ENCODE measurements at places on chromosomes 3 and 15. TPM values are rescaled to one million over a fixed set of nuclear protein-coding genes. Genes with fewer than 3 reads are reported as not detected.

GRCh38 chr15:66996094-66996493 is 69.3 kb upstream of the SMAD3 start:
- no peak for DNase-seq

DNA sequence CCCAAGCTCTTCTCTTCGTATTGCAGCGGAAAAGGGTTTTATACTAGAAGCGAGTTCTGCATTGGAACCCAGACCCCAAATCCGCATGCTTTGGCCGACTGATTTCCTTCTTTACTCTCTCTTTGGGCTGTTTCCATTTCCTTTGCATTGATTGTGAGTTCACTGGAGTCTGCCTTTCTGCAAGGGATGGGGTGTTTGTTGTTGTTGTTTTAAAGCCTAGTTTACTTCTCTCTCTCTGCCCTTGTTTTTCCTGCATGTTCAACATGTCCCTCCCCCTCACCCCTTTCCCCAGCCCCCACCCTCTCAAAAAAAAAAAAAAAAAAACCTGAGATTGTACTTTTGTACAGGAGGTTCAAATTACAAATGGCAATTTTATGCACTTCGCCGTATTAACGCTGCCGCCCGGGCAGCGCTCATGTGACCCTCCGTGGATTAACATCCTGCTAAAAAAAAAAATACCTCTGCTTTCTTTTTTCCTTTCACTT is 2.2 kb downstream of the NR2F2 start:
- no peak for DNase-seq

- no peak for DNase-seq
Observed at GRCh38 chr15:89591834-89592233, 16.6 kb downstream of the TICRR start.

GRCh38 chr15:89192766-89193165 is 28.6 kb downstream of the RLBP1 start:
- DNase-seq: no peak

DNA sequence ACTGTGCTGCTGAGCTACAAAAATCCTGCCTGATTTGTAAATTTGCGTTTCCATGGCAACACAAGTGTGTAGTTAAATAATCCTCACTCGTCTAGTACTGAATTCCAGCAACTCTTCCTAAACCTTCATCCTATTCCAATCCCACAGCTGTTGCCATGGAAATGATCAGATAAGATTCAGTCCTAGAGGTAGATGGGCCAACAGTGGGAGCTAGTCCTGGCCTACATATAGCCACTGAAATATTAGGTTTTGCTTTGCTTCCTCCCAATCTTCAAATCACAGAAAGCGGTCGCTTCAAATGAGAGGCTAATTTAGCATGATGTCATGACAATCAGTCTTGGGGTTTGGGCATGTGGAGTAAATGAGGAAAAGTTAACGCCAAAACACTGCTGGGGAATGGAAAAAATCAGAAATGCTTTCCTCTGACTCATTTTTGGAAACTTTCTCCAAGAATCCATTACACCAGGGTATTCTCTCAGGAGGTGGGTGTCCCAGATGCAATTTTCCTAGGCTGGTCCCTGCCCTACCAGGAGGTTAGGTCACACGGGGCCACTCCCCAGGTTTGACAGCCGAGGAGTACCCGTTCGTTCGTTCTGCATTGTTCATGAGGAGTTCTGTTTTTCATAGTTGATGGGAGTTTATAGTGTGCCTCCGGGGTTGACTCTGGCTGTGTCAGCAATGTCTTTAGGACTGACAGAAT is 159.2 kb upstream of the SLCO3A1 start:
- no peak for DNase-seq

DNA sequence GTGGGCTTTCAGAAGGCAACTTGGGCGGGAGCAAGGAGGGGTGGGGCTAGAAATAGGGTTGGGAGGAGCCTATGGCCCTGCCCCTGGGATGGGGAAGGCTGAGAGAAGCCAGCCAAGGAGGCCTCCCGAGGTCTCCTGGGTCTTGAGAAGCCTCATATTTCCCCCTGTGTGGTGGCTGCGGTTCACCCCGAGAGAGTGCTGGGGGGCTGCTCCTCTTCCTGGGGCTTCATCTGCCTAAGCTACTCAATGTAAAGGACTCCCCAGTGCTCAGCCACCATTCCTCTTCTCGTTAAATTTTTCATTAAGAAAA is 174.3 kb downstream of the SMAD6 start:
- no peak for DNase-seq

GRCh38 chr3:149472030-149472797 is 2.3 kb upstream of the TM4SF4 start:
- DNase-seq: no peak

DNA sequence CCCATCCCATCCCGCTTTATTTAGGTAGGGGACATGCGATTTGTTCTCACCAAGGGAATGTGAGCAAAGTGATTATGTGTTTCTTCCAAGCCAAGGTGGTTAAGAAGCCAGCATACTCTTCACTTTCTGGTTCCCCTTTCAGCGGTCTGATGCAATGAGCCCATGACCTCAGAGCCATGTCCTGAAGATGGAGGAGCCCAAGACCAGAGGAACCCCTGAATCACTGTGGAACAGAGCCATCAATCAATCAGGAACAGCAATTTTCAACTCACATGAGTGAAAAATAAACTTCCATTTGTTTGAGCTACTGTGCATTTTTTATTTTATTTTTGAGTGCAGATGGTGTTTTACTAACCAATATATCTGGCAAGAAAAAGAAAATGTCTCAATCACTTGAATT is 10.8 kb downstream of the THRB start:
- DNase-seq: no peak

- no peak for DNase-seq
Observed at GRCh38 chr3:3778641-3779270, 20.5 kb upstream of the LRRN1 start.

DNA sequence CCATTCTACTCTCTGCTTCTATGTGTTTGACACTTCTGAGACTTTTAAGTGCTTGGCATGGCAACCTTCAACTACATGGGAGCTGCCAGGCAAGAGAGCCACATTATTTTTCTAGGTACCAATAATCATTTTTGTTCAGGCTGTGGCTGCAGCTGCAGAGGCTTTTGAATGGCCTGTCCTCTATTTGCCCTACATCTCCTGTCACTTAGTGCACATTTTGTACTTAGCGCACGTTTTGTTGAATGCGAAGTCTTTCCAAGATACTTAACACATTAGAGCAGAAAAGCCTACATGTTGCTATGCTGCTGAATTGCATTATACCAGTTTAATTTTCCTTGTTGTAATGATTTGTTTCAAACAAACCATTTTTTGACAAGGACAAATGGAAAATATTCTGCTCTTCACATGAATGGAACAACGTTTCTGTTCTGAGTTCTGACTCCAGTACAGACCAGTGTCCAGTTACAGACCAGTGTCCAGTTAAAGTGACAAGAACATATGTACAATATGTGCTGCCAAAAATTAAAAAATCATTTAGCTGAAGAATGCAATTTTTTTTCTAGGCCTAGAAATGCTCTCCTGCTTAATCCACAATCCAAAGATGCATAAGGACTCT is 113.9 kb downstream of the ABI3BP start:
- no peak for DNase-seq

DNA sequence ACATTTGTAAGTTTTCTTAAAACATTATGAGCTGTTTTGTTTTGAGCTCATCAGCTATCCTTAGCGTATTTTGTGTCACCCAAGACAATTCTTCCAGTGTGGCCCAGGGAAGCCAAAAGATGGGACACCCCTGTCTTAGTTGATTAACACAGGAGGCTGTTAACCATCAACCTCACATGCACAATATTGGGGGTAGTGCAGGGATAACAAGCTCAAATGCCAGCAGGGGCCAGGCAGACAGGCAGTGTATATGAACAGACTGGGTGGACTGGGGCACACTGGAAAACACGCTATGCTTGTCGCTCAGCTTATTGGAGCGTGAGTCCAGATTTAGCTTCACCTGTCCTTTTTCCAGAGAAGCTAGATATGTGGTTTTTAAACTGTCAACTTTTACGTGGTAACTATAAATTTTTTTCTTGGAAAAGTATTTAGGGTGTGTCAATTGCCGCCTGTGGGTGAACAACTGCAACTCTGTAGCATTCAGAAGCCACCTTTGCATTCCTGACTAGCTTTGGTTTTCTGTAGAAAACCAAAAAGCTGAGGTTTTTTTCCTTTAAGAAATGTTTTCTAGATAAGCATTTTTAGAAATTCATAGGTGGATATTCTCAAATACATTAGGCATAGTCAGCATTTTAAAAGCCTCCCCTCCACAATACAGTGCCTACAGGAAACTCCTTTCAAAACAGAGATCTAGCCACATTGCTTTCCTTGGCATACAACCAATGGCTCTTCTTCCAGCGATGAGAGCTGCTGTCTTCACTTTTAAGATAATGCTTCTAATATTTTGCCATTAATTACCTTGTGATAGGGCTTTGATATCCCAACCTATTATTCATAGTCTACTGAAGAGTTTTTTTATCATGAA is 14.6 kb downstream of the PSMD6 start:
- DNase-seq: no peak

GRCh38 chr3:110027446-110028080 is 690.2 kb upstream of the DPPA4 start:
- no peak for DNase-seq

DNA sequence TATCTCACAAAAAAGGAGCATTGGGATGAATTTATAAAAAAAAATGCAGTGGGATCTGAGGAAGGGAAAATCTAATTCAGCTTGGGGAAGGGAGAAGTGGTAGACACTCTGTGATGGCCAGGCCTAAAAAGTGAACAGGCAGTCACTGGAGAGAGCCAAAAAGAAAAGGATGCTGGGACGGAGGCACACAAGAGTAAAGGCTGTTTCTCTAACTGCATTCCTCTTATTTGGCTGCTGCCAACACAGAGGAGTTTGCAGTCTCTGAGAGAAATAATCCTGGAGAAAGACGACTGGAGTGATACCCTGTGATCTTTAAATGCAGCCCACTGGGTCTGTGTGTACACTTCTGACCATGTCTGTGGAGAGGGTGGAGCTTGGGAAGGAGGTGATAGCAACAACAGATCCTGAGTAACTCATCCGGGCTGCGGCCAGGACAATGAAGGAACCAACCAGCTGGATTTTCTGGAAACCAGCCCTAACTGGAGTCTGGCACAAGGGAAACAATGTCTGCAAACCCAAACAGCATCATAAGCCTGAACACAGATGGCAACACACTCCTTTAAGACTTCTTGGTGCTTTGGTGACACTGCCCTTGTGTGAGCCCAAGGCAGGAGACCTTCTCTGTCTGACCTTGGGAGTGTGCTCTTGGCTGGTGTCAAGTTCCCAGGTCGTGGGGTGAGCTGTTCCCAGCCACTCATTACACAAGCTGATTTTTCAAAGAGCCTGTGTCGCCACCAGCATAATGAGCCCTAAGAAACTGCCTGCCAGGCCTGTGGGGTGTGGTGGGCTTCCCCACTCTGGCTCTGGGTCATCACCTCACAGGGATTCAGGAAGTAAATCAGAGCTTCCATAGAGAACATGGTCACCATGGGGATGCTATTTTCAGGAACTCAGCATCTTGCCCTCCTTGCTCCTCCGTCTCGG is 8.0 kb downstream of the FYCO1 start:
- DNase-seq: peak; percentile 46

DNA sequence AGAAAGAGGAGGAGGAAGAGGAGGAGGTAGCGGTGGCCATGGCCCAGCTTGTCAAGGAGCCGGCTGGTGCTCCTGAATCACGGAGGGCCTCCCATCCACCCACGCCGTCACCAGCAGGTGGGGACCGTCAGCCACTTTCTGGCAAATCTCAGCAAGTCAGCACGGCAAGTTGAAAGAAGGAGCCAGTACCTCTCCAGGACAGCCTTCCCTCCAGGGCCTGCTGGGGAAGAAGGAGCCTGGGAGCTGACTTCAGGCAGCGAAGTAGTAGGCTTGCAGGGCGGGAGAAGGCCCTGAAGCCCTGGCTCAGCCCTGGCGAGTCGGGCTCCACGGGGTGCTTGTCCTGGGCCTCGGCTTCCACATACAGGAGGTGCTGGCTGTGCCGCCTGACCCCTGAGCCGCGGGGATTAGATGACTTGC is 99.2 kb upstream of the TRPM1 start:
- peak; percentile 77 for DNase-seq

DNA sequence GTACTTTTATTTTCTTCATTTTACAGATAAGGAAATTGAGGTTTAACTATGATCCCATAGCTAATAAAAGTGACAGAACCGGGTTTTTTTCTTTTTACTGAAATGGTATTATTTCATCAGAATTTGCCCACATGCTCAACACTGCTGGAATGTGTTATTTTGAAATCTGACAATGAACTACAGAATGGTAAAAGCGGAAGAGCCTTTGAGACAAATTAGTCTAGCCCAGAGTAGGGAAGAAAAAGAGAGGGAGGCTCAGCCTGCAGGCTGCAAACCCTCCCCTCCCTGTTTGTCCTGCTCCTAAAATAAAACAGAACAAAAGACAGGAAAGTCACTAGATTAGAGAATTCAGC is 100.3 kb upstream of the LIPC start:
- no peak for DNase-seq

DNA sequence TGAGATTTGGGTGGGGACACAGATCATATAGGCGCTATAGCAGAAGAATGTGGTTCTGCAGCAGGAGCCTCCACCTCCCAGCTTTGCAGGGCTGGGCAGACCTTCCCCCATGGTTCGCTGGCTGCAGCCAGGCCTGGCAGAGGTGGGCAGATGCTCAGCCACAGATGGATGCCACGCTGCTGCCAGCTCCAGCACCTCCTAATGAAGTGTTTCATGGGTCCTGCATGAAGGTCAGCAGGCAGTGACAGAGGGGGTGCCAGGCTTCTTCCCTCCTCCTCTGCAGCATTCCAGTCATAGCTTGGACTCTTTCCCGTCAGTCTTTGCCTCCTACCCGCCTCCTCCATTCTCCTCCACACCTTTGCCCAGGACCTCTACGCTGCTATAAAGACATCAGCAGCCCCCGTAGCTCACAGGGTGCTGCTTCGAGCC is 85.9 kb downstream of the SLCO3A1 start:
- peak; percentile 64 for DNase-seq

DNA sequence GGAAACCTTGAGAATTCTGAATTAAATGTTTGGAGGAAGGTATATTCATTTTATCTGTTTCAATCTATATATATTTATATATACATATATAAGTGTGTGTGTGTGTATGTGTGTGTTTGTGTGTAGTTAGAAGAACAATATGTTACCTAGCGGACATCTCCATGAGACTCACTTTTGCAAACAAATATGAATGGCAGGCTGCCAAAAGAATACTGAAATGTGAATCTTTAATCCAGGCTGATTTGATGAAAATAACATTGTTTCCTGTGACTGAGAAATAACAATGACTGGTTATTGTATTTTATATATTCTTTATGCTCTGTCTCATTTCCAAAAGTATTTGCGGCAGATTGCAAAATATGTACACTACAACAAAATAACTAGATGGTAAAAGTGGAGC is 255.5 kb upstream of the TGFBR2 start:
- DNase-seq: no peak

- no peak for DNase-seq
Observed at GRCh38 chr3:80543154-80543553, 775.4 kb upstream of the ROBO1 start.

Gene CLEC3B
- 131 TPM for total RNA-seq

Gene ADPRH
- 10.9 TPM for total RNA-seq

Gene ARGFX
- total RNA-seq: not detected

Gene UROC1
- total RNA-seq: not detected

Gene CYP19A1
- 0.83 TPM for total RNA-seq

Gene SERINC4
- total RNA-seq: 0.32 TPM

Gene AQP9
- 1.3 TPM for total RNA-seq

Gene P2RY12
- total RNA-seq: 3.4 TPM

Gene TRH
- not detected for total RNA-seq

Data from heart left ventricle (tissue), 16 donors.